Activated naive CD8-positive, alpha-beta T cell treated with anti-CD3 and anti-CD28 coated beads for 36 hours (primary cell): ENCODE measurements at places on chromosomes 12 and 14. TPM values are rescaled to one million over a fixed set of nuclear protein-coding genes. Genes with fewer than 3 reads are reported as not detected.

GRCh38 chr14:72864712-72865365, 29.1 kb downstream of the DPF3 start:
- no peak for DNase-seq

- peak; percentile 70 for DNase-seq
Measured at GRCh38 chr14:67532998-67533753, at the start of gene PLEKHH1. Gene PLEKHH1, plus strand, starts transcription at chr14:67533290. Its CDS starts 8,578 bp downstream, at chr14:67541868.

- DNase-seq, result peak; percentile 64
Measured at GRCh38 chr12:1593174-1594005, 991 bp downstream of the FBXL14 start.

GRCh38 chr12:106068296-106068695, 70.5 kb downstream of the NUAK1 start:
- DNase-seq, result no peak

The GLT8D2 gene
- not detected for total RNA-seq

GRCh38 chr12:116881325-116881876, at the start of gene HRK:
Gene HRK, minus strand, starts transcription at chr12:116881441. Its CDS starts 134 bp downstream, at chr12:116881307.
- no peak for DNase-seq

- DNase-seq, result no peak
Measured at GRCh38 chr14:70742316-70742715, 67.0 kb downstream of the MAP3K9 start.

- no peak for DNase-seq
Measured at GRCh38 chr12:44863867-44864266, 12.2 kb downstream of the NELL2 start.

DNA sequence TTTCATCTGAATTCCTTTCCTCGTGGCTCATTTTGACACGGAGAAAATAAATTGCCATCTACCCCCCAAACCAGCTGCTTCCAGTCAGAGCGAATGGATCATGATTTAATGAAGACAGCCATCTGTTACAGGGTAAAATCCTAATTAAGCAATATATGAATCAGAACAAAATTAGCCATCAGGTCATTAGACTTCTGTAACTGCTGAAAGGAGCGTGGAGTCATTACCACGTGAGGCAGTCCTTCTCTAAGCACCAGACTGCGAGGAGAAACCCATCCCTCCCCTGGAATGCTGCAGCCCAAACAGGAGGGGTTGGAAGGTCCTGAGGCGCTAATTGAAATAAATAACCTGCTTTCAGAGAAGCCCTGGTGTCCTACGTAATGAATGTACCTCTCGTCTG, 51.1 kb upstream of the TCL1A start:
- no peak for DNase-seq

DNA sequence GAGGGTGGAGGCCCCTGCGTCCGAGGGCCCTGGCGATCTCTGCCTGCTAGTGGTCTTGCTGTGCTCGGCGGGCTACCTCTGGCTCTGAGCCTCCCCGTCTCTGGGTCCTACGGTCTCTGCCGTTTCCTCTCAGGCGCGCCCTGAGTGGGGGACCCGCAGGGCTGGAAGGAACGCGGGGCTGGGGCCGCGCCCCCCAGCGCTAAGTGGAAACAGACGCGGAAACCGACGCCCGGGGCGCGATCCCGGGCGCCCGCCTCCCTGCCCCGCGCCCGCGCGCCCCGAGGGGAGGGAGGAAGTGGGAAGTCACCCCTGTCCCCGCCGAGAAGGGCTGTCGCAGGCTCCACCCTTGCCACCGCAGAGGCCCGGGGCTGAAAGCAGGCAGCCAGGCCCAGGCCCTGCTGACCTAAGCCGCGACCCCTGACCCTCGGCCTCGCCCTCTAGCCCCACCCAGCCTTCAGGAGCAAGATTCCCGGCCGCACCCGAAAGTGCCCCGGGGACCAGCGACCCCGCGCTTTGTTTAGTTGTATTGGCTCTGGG, 831 bp downstream of the CRIP1 start:
- DNase-seq, result peak; percentile 66

DNA sequence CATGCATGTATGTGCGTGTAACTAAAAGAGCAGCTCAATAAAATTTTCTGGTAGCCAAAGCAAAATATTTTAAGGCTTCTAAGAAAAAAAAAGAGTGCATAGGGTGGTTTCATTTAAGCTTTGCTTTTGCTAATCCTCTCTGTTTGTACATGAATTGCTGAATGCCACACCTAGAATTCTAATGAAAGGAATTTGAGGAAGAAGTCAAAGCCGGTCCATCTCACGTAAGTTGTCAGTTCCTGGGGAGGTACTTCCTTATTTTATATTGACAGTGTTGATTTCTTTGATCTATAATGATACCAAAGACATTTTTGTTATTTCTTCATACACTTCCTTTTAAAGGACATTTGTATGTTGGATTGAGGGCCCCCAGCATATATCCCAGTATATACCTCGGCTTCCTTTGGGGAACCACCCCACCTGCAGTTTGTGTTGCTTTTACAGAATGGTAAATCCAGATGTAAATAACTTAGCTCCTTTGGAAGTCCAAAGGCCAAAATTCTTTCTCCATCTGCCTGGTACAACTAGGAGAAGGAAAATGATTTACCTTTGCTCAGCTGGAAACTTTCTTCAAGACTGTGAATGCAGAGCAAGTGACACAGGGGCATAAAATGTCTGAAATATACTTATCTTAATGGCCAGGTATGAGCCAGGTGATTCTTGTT, 420.9 kb upstream of the ATP2B1 start:
- DNase-seq, result no peak

DNA sequence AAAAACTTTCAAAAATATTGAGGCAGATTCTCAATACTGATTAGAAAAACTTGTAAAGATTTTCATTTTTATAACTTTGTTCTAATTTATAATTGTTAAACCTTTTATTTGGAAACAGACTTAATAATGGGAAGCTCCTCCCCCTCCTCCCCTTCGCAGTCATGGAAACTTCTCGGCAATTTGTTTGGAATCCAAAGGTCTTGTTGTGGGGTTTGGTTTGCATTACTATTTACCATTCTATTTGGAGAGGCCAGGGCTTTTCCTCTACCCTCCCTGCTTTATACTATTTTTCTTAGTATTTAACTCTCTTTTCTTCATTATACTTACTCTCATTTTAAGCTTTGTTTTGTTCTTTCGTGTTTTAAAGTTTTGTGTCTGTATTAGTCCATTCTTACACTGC, 6.0 kb downstream of the SLC39A9 start:
- DNase-seq, result no peak

The SLC22A17 gene
- 2.9 TPM for total RNA-seq

The KLRC3 gene
- total RNA-seq, result 0.64 TPM

- no peak for DNase-seq
Measured at GRCh38 chr12:11801643-11802042, 152.2 kb downstream of the ETV6 start.

DNA sequence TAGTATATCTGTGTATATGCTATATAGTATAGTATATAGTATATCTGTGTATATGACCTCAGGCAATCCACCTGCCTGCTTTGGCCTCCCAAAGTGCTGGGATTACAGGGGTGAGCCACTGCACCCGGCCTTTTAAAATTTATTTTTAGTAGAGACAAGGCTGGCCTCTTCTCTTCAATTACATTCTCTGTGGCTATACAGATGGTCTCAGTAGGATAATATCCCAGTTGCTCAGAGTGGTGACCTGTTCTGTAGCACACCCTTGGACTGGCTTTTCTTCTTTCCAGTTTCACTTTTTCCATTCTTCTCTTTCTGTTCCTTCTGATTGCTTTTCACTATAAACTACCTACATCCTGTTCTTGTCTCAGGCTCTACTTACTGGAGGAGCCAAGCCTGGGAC, 3.1 kb upstream of the NFATC4 start:
- DNase-seq, result no peak
